ENCODE measurements at places on chromosomes 5 and 9.

DNA sequence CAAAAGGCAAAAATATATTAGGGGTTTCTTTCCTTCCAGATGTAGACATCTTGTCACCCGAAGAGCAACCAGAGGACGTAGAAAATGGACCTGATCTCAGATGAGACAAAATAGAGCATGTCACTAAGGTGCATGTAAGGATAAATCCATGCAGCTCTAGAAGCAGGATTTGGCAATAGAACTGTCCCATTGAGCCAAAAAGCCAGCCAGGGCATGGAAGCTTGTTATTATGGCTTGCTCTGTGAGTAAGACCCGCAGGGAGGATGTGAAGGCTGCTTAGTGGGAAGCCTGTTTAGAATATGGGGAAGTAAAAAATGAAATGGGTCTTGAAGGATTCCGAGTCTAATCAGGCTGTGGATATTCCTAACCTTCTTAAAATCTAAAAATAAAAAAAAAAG, 165.6 kb upstream of the MPDZ start:
- peak; percentile 6 for DNase-seq

GRCh38 chr9:115328228-115328627, 210.3 kb upstream of the TNC start:
- peak; percentile 97 for DNase-seq

DNA sequence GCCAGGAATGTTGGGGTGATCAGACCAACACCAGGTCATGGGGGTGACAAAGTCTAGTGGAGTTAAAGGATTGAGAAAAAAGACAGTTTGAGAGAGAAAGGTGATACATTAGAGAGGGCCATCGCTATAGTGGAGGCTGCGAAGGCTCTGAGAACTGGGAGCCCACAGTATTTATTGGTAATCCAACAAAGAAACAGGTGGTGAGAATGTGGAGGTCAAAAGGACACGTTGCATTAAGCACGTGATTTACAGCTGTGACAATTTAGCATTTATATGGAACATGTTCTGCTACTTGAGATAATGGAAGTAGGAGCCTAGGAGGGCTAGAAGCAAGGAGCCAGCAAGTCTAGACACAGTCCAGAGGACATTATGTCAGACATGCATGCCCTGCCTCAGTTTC, 2086.5 kb upstream of the C9orf72 start:
- DNase-seq, result no peak

DNA sequence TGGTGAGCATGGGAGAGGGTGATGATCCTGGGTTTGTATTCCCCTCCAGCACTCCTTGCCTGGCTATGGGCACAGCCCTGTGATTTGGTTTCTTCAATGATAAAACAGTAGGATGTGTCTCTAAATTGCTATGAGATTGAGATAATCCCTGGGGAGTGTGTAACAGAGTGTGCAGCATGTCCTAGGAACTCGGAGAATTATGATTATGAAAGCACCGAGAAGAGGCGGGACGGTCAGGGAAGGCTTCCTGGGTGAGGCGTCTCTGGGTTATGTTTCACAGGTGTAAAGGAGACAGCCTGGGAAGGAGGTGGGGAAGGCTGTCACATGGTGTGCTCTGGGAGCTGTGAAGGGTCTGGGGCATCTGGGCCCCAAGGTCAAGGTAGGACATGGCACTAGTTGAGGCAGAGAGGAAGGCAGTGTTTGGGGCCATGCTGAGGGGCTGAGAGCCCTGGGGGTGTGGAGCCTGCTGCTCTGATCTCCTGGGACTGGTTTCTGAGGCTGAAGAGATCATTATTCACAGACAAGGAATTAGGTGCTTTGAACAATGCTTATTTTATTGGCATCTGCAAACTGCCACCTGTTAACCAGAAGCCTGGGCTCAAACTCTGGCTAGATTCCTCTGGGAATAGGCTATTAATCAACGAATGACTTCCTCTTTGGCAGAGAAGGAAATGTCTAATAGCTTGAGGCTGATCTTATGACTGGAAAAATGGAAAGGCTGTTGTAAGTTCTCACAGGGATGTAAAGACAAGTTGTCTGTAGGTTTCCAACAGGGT, 73.8 kb upstream of the IL12B start:
- DNase-seq, result peak; percentile 20

- peak; percentile 6 for DNase-seq
These were observed 284.8 kb downstream of the ADGRV1 start for GRCh38 chr5:90843443-90843842.

DNA sequence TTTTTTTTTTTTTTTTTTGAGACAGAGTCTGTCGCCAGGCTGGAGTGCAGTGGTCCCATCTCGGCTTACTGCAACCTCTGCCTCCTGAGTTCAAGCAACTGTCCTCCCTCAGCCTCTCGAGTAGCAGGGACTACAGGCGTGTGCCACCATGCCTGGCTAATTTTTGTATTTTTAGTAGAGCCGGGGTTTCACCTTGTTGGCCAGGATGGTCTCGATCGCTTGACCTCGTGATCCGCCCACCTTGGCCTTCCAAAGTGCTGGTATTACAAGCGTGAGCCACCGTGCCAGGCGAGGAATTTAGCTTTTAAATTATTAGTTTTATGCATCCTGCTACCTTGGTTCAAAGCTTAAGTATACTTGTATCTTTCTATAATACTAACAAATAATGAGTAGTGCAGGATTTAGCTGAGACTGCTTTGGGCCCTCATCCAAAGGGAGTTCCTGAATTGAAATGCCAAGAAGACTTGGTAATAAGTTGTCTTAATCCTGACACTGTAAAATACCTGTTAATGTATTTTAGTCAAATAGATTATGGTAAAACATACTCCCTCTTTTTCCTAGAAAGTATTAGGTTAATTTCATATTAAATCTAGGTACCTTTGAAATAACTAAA, 5.0 kb downstream of the CDC42SE2 start:
- no peak for DNase-seq

GRCh38 chr5:107195890-107196395, 474.8 kb downstream of the EFNA5 start:
- no peak for DNase-seq

DNA sequence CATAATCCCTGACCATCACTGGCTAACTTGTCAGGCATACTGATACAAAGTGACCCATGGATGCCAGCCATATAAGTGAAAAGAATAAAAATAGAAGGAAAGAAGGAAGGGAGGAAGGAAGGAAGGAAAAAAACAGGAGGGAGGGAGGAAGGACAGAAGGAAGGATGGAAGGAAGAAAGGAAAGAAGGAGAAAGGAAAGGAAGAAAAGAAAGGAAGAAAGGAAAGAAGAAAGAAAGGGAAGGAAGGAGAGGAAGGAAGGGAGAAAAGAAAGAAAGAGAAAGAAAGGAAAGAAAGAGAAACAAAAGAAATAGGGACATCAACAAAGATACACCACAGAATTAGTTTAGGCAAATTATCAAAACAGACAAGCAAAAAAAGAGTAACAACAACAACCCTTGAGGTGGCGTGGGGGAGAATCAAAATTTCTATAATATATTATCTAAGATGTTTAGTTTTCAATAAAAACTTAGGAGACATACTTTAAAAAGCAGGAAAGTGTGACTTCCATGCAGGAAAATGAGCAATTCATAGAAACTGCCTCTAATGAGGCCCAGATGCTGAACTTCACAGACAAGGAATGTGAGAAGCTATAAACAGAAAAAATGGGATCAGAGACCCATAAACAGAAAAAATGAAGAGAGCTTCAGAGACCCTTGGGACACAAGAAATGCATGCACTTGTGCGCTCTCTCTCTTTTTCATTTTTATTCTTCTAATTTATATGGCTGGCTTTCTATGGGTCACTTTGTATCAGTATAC, 96.1 kb upstream of the NFIL3 start:
- DNase-seq, result peak; percentile 64

DNA sequence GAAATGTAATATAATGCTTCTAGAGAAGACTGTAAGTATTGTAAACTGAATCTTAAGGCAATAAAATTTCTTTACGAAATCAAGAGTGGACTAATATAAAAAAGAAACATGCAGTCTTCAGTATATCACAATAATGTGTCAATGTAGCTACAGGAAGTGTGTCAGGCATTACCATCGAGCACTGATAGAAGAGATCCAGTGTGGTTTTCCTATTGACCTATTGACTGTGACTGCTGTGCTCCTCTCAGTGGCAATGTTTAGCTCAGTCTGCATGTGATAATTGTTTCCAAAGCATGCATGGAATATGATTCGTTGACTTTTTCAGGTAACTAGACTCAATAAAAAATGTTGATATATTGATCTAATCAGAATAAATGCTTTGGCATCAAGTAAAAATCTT, 20.3 kb upstream of the PCSK1 start:
- no peak for DNase-seq

GRCh38 chr9:110327716-110328115, 9.9 kb downstream of the TXNDC8 start:
- no peak for DNase-seq

- peak; percentile 27 for DNase-seq
These were observed 39.7 kb downstream of the FABP6 start for GRCh38 chr5:160269017-160269416.

All from fibroblast of skin of right biceps (primary cell).